GM23248 (cell line): ENCODE measurements at places on chromosomes 12 and 14.
A peak's percentile ranks its signal among the peaks of the same experiment; 100 is the strongest.

GRCh38 chr12:62718762-62719426, 216.1 kb downstream of the PPM1H start:
- no peak for DNase-seq

GRCh38 chr12:42320796-42321195, 5.1 kb downstream of the ZCRB1 start:
- no peak for DNase-seq

DNA sequence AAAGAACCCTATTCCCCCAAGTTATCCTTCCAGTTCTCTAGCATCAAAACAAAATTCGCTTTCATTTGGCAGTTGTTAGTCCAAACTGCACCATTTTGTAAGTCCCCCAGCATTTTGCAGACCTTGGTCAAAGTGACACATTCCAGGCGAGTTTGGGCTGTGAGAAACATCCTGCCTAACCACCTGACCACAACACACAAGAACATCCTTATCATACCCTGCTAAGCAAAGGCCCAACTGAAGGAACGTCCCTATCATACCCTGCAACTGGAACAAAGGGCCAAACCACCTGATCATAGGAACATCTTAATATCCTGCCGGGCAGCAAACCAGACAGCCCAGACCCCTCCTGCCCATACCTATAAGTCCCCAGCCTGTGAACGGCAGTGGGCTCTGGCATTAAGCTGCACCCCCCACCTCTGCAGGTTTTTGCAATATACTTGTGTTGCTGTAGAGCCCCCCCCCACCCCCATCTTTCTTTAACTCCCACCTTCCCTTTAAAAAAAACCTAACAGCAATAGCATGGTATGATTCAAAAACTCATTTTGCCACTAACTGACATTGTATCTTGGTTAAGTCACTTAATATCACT, 2.7 kb downstream of the PCNX4 start:
- DNase-seq = peak; percentile 22

DNA sequence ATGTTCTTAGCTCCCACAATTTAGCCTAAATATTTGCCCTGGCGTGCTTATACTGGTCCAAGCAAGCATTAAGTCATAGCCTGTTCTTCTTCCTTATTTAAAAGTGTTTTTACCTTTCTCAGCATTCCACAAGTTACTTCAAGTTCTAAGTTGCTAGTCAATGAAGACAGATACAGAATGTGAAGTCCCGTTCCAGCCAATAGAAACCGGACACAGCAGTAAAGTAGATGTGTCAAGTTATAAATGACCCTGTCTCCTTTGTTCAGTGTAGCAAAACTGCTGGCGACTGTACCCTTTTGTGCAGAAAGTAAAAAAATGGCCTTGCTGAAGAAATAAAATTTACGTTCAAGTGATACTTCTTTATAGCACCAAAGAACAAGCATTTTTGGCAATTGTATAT, 3.9 kb downstream of the SNAPC1 start:
- no peak for DNase-seq

GRCh38 chr14:92846162-92846897, 52.2 kb downstream of the GOLGA5 start:
- peak; percentile 85 for DNase-seq

GRCh38 chr14:96051231-96051630, 12.1 kb downstream of the C14orf132 start:
- DNase-seq = no peak

- DNase-seq = peak; percentile 90
Measured at GRCh38 chr12:53097564-53098353, at the start of gene IGFBP6. IGFBP6 (plus strand) TSS chr12:53097667; CDS start chr12:53097718, 51 bp downstream.

DNA sequence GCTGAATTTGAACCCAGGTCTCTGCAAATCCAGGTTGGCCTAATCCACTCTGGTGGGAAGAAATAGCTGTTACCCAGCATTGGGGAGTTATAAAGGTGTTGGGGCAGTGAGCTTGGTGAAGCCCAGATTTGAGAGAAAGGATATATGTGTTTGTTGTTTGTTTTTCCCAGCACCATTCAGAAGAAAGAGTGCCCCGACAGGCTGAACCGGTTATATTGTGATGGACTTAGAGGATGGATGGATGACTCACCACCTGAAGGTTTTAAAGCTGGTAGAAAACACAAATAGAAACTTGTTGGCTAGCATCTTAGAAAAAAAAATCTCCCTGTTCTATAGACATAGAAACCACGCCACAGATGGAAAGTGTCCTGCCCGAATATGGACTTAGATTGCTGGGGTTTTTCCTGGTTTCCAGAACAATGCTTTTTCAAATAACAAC, 404.6 kb downstream of the MED13L start:
- no peak for DNase-seq

GRCh38 chr12:42987216-42987650, 397.7 kb upstream of the PRICKLE1 start:
- no peak for DNase-seq

DNA sequence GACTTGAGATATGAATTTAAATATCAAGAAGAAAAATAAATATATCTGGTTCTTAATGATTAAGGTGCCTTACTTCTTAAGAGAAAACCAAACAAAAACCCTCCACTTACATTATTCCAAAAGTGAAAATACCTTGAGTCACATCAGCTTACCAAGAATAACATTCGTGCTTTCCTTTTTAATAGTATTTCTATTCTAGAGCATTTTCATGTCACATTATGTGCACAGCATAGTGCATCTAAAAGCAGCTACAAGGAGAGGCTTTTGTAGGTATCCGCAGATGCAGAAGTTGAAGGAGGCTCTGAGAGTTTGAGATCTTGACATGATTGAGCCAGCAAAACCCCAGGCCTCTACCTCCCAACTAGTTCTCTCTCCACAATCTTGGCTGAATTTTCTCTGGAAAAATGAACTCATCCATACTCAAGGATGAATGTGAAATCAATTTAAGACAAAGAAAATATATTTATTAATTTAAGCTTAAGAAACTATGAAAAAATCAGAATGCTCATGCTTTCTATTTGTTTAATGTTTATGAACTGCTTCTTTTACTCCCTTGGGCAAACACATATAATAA, 275.0 kb downstream of the AKAP6 start:
- no peak for DNase-seq

DNA sequence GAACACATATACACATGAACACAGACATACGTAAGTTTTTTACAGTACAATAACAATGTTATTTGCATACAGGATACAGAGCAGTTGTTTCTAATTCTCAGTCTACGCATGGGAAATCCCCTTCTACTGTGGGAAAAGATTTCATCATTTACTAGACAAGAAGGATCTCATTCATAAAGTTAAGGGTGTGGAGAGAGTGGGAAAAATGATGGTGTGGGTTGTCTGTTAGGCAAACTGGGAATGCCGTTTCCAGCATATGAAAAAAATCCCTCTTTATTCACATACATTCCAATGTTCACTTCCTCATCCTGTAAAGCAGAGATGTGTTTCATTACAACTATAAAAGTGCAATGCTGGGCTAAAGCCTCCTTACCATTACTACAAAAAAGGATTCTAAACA, 120.9 kb downstream of the SINHCAF start:
- peak; percentile 43 for DNase-seq

DNA sequence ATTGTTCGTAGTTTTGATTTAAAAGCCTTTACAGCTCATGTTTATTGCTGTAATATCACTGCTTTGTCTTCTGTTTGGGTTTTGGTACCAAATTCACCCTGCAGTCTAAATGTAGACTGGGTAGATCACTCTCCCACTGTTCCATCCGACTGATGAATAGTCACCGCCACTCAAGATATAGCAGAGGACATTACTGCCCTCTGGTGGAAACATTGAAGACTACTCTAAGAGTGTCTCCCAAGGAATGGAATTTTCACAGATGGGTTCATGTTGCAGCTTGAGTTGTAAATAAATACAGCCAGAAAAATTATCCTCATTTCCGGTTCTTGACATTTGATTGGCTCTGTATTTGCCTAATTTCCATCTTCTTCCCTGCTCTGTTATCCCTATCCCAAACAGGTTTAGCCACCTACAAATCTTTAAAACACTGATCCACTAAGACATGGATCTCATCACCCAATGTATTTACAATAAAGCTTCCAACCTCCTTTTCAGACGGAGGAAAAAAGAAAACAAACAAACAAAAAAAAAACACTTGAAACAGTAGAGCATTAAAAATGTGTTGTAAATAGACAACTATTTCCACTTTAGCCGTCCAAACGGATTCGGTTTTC, 198.3 kb upstream of the CPNE8 start:
- DNase-seq = peak; percentile 81

GRCh38 chr14:45972416-45972815, 679.2 kb downstream of the RPL10L start:
- DNase-seq = no peak

- peak; percentile 78 for DNase-seq
Measured at GRCh38 chr12:6647083-6647604, at the start of gene ACRBP. ACRBP (minus strand) TSS chr12:6647432; CDS start chr12:6647366, 66 bp downstream.

DNA sequence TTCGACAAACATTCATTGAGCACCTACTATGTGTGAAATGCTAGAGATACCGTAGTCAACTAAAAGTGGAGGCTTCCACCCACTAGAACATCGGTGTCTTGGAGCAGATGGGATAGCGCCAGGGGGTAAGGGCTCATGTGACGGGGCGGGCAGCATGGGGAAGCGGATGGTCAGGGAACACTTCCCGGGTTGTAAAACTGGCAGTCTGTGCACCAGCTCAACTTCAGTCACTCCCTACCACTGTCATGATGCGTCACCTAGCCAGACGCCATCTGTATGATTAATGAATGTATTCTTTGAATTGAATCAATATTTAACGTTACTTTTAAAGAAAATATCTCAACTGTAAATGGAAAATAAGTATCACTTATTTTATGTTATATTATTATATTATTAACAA, 93.5 kb downstream of the PIWIL1 start:
- no peak for DNase-seq

GRCh38 chr12:3222979-3223378, 145.8 kb downstream of the TSPAN9 start:
- DNase-seq = no peak

- DNase-seq = no peak
Measured at GRCh38 chr14:68628605-68629310, 164.1 kb downstream of the ZFP36L1 start.

DNA sequence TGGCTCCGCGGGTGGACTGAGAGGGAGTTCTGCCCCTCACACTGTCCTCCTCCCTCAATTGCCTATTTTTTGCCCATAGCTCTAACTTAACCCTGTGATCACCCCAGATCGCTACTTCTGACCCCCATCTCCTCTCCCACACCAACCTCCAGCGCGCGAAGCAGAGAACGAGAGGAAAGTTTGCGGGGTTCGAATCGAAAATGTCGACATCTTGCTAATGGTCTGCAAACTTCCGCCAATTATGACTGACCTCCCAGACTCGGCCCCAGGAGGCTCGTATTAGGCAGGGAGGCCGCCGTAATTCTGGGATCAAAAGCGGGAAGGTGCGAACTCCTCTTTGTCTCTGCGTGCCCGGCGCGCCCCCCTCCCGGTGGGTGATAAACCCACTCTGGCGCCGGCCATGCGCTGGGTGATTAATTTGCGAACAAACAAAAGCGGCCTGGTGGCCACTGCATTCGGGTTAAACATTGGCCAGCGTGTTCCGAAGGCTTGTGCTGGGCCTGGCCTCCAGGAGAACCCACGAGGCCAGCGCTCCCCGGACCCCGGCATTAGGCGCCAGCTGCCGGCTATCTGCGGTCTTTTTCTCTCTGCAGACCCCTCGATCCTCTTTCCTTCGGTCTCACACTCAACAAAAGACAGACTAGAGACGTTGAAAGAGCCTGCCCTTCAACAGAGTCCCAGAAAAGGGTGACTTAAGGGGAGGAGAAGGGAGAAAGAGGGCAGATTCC, 3.0 kb upstream of the TBX3 start:
- no peak for DNase-seq

- peak; percentile 98 for DNase-seq
Measured at GRCh38 chr12:25829192-25829591, 129.3 kb upstream of the RASSF8 start.

DNA sequence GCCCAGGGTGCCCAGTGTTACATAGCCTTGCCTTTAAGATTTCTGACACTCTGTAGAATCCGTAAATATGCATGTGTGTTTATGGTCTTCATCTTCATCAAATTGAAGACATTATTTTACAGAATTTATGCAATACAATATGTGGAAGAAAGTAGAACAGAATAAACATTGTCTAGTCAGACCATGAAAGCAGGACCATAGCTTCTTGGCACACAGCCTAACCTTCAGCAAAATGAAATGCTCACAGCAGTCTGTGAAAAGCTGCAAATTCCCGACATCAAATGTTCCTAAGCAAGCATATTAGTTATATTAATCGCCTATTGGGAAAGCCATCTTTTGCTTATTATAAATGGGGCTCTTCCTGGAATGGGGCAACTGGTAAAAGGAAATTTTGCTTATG, 111.3 kb upstream of the GARIN2 start:
- no peak for DNase-seq

DNA sequence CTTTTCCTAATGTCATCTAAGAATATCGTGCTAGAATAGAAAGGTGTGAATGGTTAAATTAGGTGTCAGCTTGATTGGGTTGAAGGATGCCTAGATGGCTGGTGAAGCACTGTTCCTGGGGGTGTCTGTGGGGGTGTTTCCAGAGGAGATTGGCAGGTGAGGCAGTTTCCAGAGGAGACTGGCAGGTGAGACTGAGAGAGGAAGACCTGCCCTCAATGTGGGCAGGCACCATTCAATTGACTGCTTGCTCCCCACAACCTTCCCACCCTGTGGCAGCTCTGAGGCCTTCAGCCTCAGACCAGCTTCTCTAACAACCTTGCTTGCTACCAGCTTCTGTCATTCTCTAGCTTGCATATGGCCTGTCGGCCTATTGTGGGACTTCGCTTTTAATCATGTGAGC, 9.2 kb downstream of the RNASE9 start:
- DNase-seq = no peak

DNA sequence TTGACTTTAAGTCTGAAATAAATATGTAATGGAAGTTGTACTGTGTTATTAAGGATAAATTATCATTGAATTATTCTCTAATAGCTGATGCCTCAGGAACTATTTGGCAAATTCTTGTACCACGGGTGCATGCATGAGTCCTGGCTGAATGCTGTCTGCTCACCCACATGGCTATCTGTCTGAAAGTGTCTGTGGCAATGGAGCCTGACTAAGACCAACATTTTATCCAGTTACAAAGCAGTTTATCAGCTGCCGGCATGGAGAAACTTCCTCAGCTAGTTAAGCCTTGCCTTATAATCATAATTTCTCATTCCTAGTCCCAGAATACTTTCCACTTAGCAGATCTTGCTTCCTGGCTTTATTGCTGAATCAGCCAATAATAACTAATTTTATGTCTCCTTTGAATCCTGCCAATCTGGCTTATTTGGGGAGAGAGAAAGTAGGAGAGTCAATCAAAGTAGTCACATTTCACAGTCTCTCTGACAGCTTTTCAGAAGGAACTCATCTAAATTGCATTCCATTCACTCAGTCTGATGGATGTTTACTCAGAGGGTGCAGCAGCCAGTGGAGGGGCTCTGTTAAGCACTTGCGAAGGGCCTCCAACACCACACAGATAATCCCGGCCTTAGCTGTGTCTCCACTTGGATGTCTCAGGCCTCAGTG, 280.6 kb upstream of the CLEC14A start:
- peak; percentile 71 for DNase-seq

GRCh38 chr14:34851395-34851794, 23.8 kb downstream of the BAZ1A start:
- peak; percentile 90 for DNase-seq

GRCh38 chr14:73851000-73851399, 631 bp upstream of the PTGR2 start:
- DNase-seq = peak; percentile 51

- no peak for DNase-seq
Measured at GRCh38 chr14:39860596-39861228, 428.5 kb upstream of the FBXO33 start.
